Right ventricle myocardium superior (tissue), 1 donor: ENCODE measurements at places on chromosomes 13 and 19. TPM values are rescaled to one million over a fixed set of nuclear protein-coding genes. Genes with fewer than 3 reads are reported as not detected.

GRCh38 chr13:52947921-52948373 lies 80.7 kb upstream of the OLFM4 start:
- DNase-seq: peak; percentile 58

DNA sequence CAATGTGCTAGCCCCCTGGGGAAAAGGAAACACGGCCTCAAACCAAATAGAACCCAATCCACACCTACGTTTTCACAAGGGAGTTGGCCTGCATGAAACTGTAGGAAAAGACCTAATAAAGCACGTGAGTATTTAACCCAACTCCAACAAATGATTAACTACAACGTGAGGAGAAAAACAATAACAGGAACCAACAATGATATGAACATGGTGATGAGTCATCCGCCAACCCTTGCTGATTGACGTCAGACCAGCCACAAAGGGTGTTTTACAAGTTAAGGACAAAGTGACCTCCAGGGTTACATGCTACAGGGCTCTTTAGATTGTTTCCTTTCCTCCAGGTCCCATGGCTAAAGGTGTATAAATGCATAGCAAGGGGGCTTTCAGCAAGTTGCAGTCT lies 460.5 kb downstream of the COG6 start:
- DNase-seq: no peak

GRCh38 chr19:40241809-40242384 lies 15.4 kb upstream of the CCNP start:
- peak; percentile 84 for DNase-seq

- DNase-seq: no peak
Measured at GRCh38 chr13:75186379-75186778, 295.6 kb downstream of the TBC1D4 start.

AMER2 gene
- total RNA-seq: not detected

GRCh38 chr19:35727956-35728706 lies 10.3 kb downstream of the KMT2B start:
- no peak for DNase-seq
